NCI-H748 treated with DMSO at 0.1 percent for 48 hours (cell line): ENCODE measurements at places on chromosomes 4 and X.
A peak's percentile ranks its signal among the peaks of the same experiment; 100 is the strongest.

DNA sequence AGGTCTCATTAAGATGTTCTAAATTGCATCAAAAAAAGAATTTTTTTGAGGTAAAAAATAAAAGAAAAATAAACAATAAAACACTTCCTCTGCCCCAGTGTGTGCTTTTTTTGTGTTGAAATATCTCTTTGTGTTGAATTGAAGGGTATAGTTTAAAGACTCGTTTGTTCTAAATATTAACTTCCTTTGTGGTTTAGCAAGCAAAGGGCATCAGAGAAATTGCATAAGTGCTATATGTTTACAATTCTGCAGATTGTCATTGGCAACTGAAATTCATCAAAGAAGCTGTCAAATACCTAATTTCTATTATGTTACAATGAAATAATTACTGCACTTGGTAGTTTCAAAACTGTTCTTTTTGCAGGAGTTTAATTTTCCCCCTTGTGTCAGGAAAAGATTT, 260.5 kb downstream of the DKK2 start:
- no peak for DNase-seq

DNA sequence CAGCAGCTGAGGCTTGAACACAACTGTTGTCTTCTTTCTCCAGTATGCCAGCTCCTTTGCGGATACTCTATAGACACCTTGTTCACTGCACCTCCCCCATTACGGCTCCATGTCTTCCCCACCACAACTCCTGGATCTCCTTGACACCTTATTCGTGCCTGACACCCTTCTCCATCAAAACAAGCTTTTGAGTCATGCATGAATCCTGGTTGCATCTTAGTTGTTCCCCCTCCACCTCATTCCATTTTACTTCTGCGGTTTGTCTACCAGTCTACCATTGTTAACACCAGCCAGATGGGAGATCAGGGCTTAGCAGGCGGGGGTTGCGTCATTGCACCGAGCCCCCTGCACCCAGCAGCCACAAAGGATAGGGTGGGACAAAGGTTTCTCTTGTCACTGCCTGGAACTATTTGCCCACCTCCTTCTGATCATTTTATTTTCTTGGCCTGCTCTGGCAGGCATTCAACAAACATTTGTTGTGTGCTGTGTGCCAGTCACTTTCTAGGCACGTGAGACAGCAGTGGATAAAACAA, 2.0 kb upstream of the CDK16 start:
- no peak for DNase-seq

DNA sequence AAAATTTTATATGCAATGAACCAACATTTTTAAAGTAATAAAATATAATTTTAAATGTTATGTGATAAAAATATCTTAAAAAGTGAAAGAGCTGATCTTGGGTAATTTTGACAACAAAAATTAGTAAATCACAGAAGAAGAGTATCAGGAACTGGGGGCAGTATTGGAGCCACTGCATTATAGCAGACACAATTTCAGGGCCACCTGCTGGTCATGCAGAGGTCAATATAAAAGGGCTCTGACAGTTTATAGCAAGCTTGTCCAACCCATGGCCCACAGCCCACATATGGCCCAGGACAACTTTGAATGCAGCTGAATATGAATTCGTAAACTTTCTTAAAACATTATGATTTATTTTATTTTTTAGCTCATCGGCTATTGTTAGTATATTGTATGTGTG, 13.0 kb upstream of the LEF1 start:
- DNase-seq, result no peak

DNA sequence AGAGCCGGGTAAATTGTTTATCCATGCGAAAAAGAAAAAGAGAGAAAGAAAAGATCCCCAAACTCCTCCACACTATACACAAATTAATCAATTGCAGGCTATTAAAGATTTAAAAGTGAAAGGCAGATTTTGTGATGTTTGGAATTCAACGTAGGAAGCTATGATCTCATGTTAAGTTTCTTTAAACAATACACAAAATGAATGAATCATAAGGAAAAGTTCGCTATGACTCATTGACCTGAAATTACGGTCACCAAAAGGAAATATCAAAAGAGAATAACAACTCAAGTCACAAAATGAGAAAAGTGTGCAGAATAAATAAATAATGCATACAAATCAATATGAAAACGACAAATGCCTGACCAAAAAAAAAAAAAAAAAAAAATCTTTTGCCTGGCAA, 28.6 kb downstream of the CLNK start:
- no peak for DNase-seq

DNA sequence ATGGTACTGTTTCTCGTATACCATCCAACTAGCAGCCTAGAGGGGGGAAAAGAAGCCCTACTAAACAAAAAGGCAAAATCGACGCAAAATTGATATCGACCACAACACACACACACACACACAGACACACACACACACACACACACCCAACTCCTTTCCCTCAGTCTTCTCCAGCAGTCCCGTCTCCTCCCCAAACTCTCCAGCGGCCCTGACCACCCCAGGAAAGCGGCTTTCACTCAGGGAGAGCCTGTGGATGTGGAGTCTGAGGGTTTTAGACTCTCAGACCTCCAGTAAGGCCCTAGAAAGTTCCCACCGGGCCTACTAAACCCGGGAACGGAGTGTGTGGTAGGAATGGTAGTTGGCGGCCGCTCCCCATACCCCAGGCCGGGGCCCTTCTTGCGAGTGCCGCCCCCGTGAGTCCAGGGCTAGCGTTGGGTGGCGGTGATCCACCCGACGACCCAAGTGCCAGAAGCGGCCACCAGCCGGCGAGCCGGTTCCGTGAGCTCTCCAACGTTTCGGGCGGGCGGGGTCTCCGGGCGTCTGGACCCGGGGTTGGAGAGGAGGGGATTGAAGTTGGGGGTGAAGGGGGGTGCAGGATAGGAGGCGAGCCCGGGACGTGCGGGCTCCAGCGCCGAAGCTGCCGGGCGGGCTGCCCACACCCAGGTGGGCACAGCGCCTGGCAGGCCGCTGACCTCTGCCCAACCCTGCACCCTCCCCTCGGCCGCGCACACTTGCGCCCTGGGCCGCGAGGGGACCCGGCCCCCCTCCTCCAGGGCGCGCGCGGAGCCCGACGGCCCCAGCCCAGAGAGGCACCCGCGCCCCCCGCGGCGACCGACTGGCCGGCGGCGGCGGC, 13.7 kb downstream of the ARX start:
- DNase-seq, result no peak

DNA sequence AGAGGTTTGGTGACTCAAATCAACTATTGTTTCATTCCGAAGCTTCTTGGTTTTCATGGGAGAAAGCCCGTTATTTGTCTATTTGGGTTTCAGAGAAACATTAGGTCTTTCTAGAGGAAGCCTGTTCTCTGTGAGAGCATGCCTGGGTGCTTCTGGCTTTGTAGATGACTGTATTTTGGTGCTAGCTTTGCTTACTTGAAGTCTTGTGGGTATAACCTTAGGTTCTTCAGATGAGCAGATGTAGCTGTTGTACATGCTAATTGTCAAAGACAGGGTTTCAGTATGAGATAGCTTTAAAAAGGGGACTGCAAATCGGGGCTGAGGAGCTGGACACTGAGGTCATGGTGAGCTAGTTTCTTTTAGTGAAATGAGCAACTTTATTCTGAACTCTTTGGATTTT, 7.9 kb upstream of the STOX2 start:
- DNase-seq, result no peak

GRCh38 chr4:84634961-84635360, 52.0 kb downstream of the CDS1 start:
- no peak for DNase-seq

DNA sequence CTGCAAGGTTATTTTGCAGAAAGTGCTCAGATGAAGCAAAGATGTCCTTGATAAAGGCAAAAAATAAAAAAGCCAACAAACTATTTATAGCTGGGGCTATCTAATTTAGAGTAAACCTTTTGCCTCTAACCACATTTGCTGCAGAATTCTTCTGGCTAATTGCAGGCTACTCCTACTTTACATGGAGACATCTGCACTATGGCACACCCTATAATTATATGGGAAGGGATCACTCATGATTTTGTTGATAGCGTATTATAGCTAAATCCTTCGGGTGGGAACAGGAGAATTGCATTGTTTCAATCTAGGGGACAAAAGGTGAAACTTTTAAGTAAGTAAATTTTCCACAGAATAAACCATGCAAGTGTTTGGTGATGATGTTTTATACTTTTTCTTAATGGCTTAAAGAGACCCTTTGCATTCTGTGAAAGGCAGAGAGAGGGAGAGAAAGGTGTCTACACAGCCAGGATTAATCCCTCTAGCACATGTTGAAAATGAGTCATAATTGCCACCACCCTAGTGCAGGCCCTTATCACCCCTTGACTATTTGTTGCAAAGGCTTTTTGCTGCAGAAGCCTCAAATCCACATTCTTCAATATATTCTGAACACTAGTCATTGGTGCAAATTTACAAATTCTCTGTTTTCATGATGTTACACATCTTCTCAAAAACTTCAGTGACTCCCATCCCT, 221.3 kb upstream of the BMP3 start:
- no peak for DNase-seq

- DNase-seq, result peak; percentile 34
These were observed 139.2 kb downstream of the NWD2 start for GRCh38 chr4:37383579-37384229.

DNA sequence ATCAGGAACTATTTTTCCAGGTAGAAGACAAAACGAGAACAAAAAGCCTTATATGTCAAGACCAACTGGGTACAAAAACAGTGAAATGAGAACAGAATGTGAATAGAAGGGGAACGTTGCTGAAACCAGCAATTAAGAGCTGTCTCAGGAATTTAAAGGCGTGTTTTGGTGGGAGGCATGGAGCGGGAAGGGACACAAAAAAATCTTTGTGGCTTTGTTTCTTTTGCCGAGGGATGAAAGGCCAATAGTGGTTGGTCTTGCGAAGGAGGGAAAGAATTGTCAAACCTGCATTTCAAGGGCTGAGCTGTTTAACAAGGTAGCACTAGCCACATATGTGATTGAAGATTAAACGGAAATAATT, 103.8 kb downstream of the USP46 start:
- no peak for DNase-seq

- DNase-seq, result no peak
These were observed 25.1 kb downstream of the RRAGB start for GRCh38 chrX:55742649-55743048.

DNA sequence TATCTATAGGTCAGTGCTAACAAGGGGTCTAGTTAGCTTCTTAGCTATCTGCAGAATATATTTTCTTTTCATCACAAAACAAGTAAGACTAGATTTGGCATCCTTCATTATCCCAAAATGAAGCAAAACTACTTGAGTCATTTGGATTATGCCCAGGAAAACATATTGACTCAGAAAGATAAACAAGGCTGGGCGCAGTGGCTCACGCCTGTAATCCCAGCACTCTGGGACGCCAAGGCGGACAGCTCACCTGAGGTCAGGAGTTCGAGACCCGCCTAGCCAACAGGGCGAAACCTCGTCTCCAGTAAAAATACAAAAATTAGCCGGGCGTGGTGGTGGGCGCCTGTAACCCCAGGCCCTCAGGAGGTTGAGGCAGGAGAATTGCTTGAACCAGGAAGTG, 18.0 kb upstream of the MND1 start:
- DNase-seq, result no peak

- peak; percentile 5 for DNase-seq
These were observed 1.0 kb downstream of the SLITRK4 start for GRCh38 chrX:143634663-143635455.

DNA sequence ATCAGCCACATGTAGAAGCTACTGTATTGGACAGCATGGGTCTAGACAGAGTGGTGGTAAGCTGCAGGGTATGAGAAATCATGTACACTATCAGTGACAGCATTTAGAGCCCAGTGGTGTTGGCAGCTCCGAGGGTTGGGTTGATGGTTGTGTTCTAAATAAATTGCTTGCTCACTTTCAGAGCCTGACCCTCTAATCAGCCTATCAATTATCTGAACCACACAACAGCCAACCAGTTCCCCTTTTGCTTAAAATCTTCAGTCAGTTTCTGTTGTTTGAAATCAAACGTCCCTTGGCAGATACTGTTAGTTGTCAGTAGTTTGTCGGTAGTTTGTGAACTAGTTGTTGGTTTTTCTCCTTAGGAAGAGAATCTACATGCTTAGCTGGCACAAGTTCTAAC, 99.8 kb upstream of the RAI2 start:
- no peak for DNase-seq

DNA sequence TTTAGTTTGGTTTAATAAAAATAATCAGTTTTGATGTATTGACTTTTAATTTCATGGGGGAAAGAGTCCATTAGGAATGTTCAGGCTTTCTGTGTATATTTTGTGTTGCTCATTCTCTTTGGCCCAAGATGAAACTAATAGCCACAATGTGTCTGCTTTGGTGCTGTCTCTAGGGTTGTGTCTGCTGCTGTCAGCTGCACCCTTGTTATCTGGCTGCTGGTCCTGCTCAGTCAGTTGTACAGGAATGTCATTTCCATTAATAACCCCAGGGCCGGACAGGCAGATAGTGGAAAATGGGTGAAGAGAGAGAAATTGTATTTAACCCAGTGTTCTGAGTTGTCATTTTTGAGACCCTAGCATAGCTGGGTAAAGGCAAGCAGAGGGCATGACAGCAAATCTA, 115.1 kb downstream of the PHEX start:
- DNase-seq, result no peak

DNA sequence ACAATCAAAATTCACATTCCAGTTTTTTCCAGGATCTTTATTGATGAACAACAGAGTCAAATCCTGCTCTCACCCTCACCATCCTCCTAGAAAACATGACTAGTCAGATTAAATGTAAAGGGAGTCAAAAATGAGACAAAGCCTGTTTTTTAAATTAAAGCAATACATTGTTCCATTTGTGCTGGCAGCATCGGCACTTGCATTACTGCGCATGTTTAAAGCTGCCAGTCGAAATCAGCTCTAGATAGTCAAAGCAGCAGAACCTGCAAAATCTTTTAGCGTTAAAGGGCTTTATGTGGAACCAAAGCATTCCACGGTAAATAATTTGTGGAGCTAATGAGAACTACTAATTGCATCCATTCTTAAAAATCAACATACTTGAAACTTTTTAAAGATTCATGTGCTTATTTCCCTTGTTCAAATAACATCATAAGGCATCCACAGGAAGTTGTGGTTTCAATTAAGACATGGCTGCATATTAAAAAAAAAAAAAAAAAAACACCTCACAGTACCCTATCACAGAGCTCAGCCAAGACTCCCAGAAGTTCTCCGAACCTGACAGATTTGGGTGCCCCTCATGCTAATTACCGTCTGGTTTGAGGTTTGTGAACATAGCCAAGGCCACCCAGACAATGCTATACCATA, 82.2 kb downstream of the SH3KBP1 start:
- DNase-seq, result no peak

DNA sequence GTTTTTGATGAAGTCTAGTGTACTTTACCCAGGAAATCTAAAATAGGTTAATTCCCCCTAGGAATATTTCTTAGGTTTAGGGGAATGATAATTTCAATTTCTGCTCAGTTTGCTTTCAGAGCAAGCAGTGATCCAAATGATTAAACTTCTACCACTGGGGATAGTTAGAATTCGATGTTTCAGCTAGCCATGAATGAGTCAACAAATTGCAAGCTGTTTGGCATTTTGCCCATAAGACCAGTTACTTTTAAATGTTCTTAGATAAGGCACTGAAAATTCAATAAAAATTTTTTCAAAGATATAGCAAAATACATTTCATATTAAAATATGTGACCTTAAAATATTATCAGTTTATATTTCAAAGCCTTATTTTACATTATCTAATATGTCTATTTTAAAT, 993.6 kb downstream of the ARAP2 start:
- no peak for DNase-seq
